Activated CD4-positive, alpha-beta memory T cell treated with anti-CD3 and anti-CD28 coated beads for 36 hours (primary cell): ENCODE measurements at places on chromosomes 11 and 22. TPM values are rescaled to one million over a fixed set of nuclear protein-coding genes. Genes with fewer than 3 reads are reported as not detected.
A peak's percentile ranks its signal among the peaks of the same experiment; 100 is the strongest.

- H3K36me3 ChIP-seq: peaks cover 43% of the 10 kb centered on the region
- DNase-seq: peak; percentile 9
- no peaks in the 10 kb centered on the region for H3K27me3 ChIP-seq
- H3K27ac ChIP-seq: no peak overlapping the region
These were observed 5.5 kb downstream of the CBX6 start for GRCh38 chr22:38866399-38867123.

DNA sequence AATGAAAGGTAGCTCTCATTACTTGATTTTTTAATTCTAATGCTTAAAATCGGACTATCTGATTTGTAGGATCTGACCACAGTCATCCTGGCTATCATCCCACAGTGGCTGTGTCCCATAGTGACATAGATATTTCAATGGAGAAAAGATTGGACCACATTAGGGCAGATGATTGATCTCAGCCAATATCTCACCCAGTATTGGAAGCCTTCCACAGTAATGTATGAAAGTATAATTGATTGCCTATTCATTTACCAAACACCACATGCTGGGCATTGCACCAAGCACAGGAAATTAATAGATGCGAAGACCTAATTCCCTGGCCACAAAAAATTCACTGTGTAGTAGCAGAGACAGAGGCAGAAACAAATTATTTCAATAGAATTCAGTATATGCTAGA, 37.6 kb downstream of the FZD4 start:
- H3K27ac ChIP-seq: no peak overlapping the region
- H3K36me3 ChIP-seq: no peaks in the 10 kb centered on the region
- no peak for DNase-seq
- H3K4me1 ChIP-seq: no peaks in the 10 kb centered on the region
- H3K4me3 ChIP-seq: no peak overlapping the region

GRCh38 chr11:75959540-75959939, 144.5 kb downstream of the UVRAG start:
- H3K36me3 ChIP-seq: peaks cover 7% of the 10 kb centered on the region
- H3K4me1 ChIP-seq: peaks cover 3% of the 10 kb centered on the region
- no peak overlapping the region for H3K4me3 ChIP-seq
- H3K27me3 ChIP-seq: no peaks in the 10 kb centered on the region
- no peak for DNase-seq
- no peak overlapping the region for H3K27ac ChIP-seq

GRCh38 chr22:25057013-25057881, 104.7 kb downstream of the KIAA1671 start:
- no peaks in the 10 kb centered on the region for H3K36me3 ChIP-seq
- H3K27ac ChIP-seq: no peak overlapping the region
- peaks cover 3% of the 10 kb centered on the region for H3K27me3 ChIP-seq
- peak; percentile 90 for DNase-seq
- peaks cover 58% of the 10 kb centered on the region for H3K4me1 ChIP-seq
- no peak overlapping the region for H3K4me3 ChIP-seq

The TESMIN gene
- total RNA-seq: 6.6 TPM

GRCh38 chr22:42964994-42965699, 49.8 kb downstream of the PACSIN2 start:
- peak; percentile 55 for DNase-seq
- H3K27ac ChIP-seq: peak overlapping the region; percentile 77
- H3K4me3 ChIP-seq: no peak overlapping the region
- no peaks in the 10 kb centered on the region for H3K27me3 ChIP-seq

The KIRREL3 gene
- total RNA-seq: not detected

GRCh38 chr11:69894181-69894611, 75.0 kb upstream of the FGF3 start:
- H3K27ac ChIP-seq: no peak overlapping the region
- peaks cover 45% of the 10 kb centered on the region for H3K27me3 ChIP-seq
- H3K4me3 ChIP-seq: no peak overlapping the region
- no peak for DNase-seq

The OR52H1 gene
- total RNA-seq: not detected

- H3K27me3 ChIP-seq: peaks cover 60% of the 10 kb centered on the region
- H3K4me3 ChIP-seq: no peak overlapping the region
- no peaks in the 10 kb centered on the region for H3K36me3 ChIP-seq
- no peak for DNase-seq
- peaks cover 27% of the 10 kb centered on the region for H3K4me1 ChIP-seq
These were observed 5.2 kb downstream of the ROBO3 start for GRCh38 chr11:124870430-124870829.

GRCh38 chr11:112023104-112023503, 2.1 kb upstream of the DLAT start:
- peaks cover 17% of the 10 kb centered on the region for H3K4me1 ChIP-seq
- no peak for DNase-seq
- peaks cover 18% of the 10 kb centered on the region for H3K36me3 ChIP-seq
- H3K27ac ChIP-seq: no peak overlapping the region
- no peak overlapping the region for H3K4me3 ChIP-seq
- H3K27me3 ChIP-seq: no peaks in the 10 kb centered on the region

DNA sequence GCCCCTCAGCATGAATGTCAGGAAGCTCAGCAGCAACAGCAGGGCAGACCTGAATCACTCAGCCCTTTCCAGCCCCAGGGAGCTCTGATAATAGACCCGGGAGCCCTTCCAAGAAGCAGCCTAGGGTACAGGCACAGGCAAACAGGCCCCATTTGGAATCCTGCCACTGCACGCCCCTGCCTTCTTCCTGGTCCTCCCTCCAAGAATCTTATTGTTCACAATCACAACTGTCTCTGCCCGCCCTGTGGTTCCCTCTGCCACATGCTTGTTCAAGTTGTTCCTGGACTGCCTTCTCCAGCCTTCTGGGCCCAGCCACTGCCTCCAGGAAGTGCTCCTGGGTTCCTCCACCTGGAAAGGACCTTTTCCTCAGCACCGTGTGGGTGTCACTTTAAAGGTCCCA, 54.6 kb downstream of the LRRC32 start:
- H3K27ac ChIP-seq: no peak overlapping the region
- peaks cover 3% of the 10 kb centered on the region for H3K27me3 ChIP-seq
- no peak overlapping the region for H3K4me3 ChIP-seq
- no peaks in the 10 kb centered on the region for H3K4me1 ChIP-seq
- no peak for DNase-seq

The ACR gene
- not detected for total RNA-seq

GRCh38 chr22:43012390-43012789, 2.6 kb downstream of the PACSIN2 start:
- H3K4me1 ChIP-seq: peaks cover 34% of the 10 kb centered on the region
- no peak overlapping the region for H3K4me3 ChIP-seq
- no peaks in the 10 kb centered on the region for H3K36me3 ChIP-seq
- no peak for DNase-seq

DNA sequence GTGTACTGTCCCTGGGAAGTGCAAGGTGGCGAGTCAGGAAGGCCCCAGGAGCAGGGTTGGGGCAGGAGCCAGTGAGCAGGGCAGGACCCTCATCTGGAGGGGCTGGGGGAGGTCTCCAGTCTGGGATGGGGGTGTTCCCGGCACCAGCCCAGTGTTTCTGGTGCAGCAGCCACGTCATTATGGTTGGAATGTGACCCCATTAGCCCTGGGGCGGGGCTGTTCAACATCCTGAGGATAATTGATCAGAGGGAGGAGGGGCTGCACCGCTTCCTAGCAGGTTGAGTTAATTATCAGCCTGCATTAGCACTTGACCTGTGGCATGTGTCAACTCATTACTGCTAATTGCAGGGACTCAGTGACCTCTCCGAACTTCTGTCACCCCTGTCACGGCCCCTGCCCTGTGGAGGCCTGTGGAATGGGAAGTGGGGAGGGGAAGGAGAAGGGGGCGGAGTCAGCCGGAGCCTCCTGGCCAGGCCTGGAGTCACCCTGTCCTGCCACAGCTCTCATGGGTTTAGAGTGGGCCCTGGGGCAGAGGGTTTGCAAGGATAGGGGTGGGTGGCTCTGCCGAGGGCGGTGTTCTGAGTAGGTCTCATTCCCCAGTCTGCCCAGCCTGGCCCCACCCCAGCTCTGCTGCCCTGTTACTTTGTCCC, 52.8 kb upstream of the CCDC188 start:
- no peaks in the 10 kb centered on the region for H3K27me3 ChIP-seq
- H3K4me1 ChIP-seq: peaks cover 25% of the 10 kb centered on the region
- no peaks in the 10 kb centered on the region for H3K36me3 ChIP-seq
- no peak overlapping the region for H3K4me3 ChIP-seq
- no peak for DNase-seq

The MYBPC3 gene
- not detected for total RNA-seq

DNA sequence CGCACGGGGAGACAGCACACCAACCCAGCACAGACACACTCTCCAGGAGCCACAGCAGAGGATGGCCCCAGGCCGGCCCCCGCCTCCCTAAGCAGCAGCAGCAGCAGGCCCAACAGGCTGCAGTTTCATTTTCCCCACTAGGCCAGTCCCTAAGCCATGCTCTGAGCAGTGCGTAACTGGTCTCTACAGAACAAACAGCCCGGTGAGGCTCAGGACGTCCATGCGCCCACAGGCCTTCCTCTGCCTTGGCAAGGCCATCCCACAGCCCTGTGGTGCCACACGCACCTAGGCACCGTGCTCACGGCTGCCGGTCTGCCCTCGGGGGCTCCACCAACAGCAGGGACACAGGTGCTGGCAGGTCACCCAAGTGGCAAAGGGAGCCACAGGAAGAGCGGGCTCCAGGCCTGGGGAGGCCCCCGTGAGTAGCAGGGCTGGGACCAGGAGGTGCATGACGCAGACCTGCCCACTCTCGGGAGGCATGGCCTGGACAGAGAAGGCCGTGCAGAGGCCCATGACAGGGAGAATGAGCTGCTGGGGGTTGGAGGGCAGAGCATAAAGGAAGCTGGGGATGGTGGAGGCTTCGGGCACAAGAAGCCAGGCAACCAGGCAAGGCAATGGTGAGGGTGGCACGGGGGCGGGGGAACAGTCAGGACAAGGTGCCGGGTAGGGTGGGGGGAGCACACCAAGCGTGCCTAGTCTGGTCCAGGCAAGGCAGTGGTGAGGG, 1.4 kb upstream of the MOB2 start:
- peaks cover 48% of the 10 kb centered on the region for H3K4me1 ChIP-seq
- DNase-seq: no peak
- H3K36me3 ChIP-seq: no peaks in the 10 kb centered on the region
- H3K4me3 ChIP-seq: no peak overlapping the region

The TMEM25 gene
- total RNA-seq: 13.0 TPM

- H3K27me3 ChIP-seq: no peaks in the 10 kb centered on the region
- peak; percentile 77 for DNase-seq
- H3K36me3 ChIP-seq: no peaks in the 10 kb centered on the region
- no peaks in the 10 kb centered on the region for H3K4me1 ChIP-seq
These were observed 13.3 kb downstream of the RSPH14 start for GRCh38 chr22:23128269-23129108.

DNA sequence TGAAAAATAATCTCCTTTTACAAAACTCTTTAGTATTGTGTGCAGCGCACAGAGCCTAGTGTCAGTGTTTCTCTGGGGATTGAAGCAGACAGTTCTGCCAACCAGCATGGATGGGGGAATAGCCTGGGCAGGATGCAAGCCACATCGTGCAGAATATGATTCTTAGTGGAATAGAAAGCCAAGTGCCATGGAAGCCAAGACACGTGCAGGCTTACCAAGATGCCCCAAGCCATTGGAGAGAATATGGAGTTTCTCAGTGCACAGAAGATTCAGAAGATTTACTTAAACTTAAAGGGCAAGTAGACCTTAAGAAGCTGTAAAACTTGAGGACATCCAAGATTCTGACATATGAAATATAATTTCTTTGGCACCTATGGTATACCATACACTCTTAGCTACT, 917.6 kb downstream of the NTM start:
- H3K36me3 ChIP-seq: no peaks in the 10 kb centered on the region
- H3K4me1 ChIP-seq: no peaks in the 10 kb centered on the region
- H3K4me3 ChIP-seq: no peak overlapping the region
- no peak overlapping the region for H3K27ac ChIP-seq
- DNase-seq: no peak

DNA sequence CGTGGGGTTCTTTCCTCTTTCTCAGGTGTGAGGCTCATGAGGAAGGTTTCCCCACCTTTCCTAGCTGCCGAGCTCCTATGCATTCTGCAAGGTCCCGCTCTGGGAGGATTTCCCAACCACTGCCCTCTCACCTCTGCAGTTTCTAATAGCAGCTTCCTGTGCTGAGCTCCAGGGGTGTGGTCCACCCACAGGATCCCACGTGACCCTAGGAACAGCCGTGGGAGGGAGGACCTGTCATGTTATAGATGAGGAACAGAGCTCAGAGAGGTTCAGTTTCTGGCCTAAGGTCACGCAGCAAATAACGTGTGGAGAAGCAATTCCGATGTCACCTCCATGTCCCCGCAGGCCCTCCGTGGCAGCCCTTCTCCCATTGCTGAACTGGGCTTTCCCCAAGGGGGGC, 38.5 kb downstream of the FLRT1 start:
- no peak overlapping the region for H3K4me3 ChIP-seq
- no peaks in the 10 kb centered on the region for H3K27me3 ChIP-seq
- H3K4me1 ChIP-seq: peaks cover 10% of the 10 kb centered on the region
- no peak overlapping the region for H3K27ac ChIP-seq
- no peaks in the 10 kb centered on the region for H3K36me3 ChIP-seq

DNA sequence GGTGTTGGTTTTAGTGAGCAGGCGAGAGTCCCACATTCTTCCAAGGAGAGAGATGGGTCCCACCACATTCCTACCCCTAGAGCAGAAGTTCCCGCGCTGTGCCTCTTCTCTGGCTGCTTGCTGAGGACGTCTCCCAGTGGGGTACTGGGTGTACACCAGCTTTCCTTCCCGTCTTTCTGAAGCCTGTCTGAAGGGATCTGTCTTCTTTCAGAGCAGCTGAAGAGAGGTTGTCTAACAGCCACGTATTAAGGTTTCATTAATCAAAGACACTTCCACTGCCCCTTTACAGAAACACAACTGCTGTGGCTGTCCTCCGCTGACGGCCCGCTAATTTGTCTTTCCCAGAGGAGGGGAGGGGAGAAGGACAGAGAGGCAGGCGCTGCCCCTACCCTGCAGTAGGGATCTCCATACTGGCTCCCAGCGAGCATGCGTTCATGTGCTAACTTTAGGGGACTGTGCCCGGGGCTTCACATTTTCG, 56.0 kb downstream of the ZBTB16 start:
- peaks cover 3% of the 10 kb centered on the region for H3K27me3 ChIP-seq
- H3K4me3 ChIP-seq: no peak overlapping the region
- no peak for DNase-seq
- no peaks in the 10 kb centered on the region for H3K36me3 ChIP-seq
- no peak overlapping the region for H3K27ac ChIP-seq

DNA sequence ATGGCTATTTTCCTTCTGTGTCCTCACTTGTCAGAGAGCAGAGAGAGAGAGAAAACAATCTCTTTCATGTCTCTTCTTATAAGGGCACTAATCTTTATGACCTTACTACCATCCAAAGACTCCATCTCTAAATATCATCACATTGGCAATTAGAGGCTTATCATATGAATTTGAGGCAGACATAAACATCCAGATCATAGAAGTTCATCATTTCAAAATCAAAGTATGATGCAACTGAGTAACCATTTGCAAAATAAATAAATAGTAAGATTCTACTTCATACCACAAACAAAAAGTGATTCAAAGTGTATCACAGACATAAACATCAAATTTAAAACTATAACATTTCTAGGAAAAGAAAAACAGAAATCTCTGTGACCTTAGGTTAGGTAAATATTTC, 504.7 kb upstream of the ARHGAP42 start:
- H3K36me3 ChIP-seq: no peaks in the 10 kb centered on the region
- no peak overlapping the region for H3K4me3 ChIP-seq
- no peaks in the 10 kb centered on the region for H3K4me1 ChIP-seq
- H3K27me3 ChIP-seq: no peaks in the 10 kb centered on the region

GRCh38 chr11:14858404-14858803, 33.6 kb downstream of the CYP2R1 start:
- no peak for DNase-seq
- H3K27ac ChIP-seq: no peak overlapping the region
- peaks cover 12% of the 10 kb centered on the region for H3K4me1 ChIP-seq
- H3K36me3 ChIP-seq: peaks cover 42% of the 10 kb centered on the region

GRCh38 chr11:2670541-2671100, 29.2 kb downstream of the KCNQ1OT1 start:
- H3K27ac ChIP-seq: no peak overlapping the region
- no peaks in the 10 kb centered on the region for H3K36me3 ChIP-seq
- H3K4me3 ChIP-seq: no peak overlapping the region
- H3K4me1 ChIP-seq: no peaks in the 10 kb centered on the region
- DNase-seq: peak; percentile 1
